ENCODE measurements at places on chromosomes 1 and 21.

DNA sequence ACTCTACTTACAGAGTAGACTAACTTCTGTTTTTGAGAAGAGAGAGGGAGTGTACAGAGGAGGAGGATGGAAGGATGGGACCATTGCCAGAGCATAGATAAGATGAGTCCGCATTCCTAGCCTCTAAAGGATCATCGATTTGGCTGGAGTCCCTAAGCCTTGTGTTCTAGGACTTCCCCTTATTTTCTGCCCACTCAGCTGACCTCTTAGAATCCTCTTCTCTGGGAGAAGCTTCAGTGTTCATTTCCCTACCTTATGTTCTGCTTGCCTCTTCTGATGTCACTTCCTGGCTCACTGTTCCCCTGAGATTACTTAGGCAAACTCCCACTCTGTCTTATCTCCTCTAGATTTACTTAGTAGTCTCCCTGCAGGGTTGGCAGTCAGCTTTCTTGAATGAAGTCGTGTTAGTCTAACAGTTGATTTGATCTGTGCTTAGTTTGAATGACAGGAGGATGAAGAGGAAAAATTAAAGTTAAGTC lies 156.7 kb downstream of the SYT2 start:
- DNase-seq, result no peak

- DNase-seq, result no peak
These were observed 25.6 kb upstream of the RGS13 start for GRCh38 chr1:192610112-192610889.

GRCh38 chr21:16125274-16125673 lies 395.5 kb downstream of the USP25 start:
- no peak for DNase-seq

DNA sequence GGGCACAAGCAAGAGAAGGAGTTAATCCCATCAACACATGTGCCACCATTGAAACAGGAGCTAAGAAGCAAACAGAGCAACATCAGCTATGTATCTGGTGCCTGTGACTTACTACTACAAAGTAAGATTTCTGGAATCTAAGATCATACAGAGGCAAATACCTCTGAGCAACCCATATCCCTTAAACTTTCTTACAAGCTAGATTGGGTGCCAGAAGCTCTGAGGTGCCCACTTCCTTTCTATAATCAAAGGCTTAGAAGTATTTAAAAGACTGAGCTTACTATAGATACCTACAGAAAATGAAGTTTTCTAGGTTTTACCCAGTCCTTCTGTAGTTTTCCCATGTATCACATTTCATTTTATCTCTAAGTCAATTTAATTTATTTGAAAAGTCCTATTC lies 44.4 kb upstream of the ADAM30 start:
- no peak for DNase-seq

- DNase-seq, result no peak
These were observed 643.9 kb upstream of the CAMK1G start for GRCh38 chr1:208939537-208940085.

DNA sequence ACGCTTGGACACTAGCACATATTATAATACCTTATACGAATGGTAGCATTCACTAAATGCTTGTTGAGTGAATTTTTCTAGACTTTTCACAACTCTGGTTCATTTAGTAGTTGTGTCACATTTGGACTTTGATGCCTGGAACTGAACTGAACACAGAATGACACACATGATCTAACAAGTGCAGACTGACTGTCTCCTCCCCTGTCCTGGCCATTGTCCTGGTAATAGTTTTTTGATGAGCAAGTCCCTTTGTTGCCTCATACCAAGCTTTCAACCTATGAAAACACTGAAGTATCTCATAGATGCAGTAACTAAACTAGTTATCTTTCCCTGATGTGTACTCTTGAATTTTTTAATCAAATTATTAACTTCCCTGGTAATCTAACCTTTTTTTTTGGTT lies 66.4 kb downstream of the LRRC8D start:
- DNase-seq, result no peak

GRCh38 chr21:40622531-40622930 lies 224.4 kb downstream of the DSCAM start:
- DNase-seq, result no peak

- no peak for DNase-seq
These were observed 504.5 kb downstream of the LMO4 start for GRCh38 chr1:87833166-87833565.

GRCh38 chr1:10877894-10878293 lies 81.4 kb upstream of the CASZ1 start:
- no peak for DNase-seq

GRCh38 chr1:201391651-201392511 lies 7.2 kb downstream of the LAD1 start:
- no peak for DNase-seq

DNA sequence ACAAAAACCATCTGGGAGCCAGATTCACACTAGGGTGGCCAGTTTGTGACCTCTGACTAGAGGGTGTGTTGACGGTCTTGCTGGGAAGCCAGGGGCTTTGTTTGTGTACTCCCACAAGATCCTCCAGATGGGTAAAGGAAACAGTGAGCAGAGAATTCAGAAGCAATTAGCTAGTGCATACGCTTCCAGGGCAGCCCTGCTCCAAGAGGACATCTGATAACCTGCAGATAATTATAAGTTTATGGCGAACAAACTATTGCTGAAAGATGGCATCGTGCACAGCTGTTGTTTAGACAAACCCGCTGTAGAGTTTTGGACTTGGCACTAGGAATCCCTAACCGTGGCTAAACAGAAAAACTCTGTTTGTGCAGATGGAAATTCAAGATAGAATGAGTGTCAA lies 326.4 kb downstream of the TGFB2 start:
- no peak for DNase-seq

- no peak for DNase-seq
These were observed 4.5 kb upstream of the LEFTY2 start for GRCh38 chr1:225945564-225945963.

GRCh38 chr1:15574741-15575140 lies 10.1 kb downstream of the AGMAT start:
- DNase-seq, result peak; percentile 64

DNA sequence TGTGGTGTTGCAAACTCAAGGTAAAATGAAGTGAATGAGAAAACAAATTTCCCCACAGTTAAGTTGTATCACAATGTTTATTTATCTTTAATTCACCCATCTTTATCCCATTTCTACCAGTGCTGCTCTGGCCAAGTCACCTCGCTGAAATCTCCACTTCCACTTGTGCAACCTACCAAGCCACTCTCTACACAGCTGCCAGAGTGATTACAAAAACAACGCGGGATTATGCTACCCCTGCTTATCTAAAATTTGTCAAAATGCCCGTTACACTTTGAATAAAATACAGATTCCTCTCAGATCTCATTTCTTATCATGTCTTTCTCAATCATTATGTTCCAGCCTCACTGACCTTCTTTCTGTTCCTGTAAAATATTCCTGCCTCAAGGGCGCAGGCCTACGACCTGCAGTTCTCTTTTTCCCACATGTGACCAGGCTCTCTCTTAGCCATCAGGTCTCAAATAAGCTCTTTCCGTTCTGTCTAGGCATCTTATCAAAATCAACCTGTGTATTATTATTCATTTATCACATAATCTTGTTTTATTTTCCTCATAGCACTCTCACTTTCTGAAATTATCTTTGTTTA lies 95.6 kb downstream of the NTMT2 start:
- DNase-seq, result no peak

DNA sequence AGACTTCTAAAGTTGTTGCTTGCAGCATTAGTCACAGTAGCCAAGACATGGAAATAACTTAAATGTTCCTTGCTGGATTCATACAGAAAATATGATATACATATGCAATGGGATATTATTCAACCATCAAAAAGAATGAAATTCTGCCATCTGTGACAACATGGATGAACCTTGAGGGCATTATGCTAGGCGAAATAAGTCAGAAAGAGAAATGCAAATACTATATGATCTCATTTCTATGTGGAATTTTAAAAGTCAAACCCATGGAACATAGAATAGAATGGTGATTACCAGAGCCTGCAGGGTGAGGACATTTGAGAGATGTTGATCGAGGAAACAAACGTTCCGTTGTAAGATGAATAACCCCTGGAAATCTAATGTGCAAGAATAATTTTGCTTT lies 43.0 kb downstream of the CRB1 start:
- DNase-seq, result no peak

- DNase-seq, result no peak
These were observed 739.7 kb downstream of the LTN1 start for GRCh38 chr21:28252928-28253327.

DNA sequence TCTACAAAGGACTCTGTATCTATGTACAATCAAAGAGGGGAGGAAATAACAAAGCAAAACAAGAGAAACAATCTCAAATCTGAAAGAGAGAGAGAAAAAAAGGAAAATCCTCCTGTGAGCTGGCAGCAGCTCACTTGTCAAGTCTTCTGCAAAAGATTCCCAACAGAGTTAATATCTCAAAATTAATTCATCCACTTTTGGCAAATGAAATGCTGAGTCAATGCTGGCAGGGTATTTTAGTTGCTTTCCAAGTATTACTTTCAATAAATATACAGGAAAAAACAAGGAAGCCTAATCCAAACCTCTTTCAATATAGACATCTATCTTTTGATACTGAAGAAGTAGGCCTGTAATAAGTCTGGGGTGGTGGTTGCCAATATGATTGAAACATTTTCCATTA lies 613.9 kb upstream of the NEGR1 start:
- no peak for DNase-seq

GRCh38 chr1:33339413-33339812 lies 18.5 kb upstream of the A3GALT2 start:
- no peak for DNase-seq

Measured in ovary (tissue), 10 donors.